Stimulated activated CD8-positive, alpha-beta memory T cell treated with anti-CD3 and anti-CD28 coated beads, Interleukin-15, amount 100 ng/mL, for 1 hour (primary cell): ENCODE measurements at places on chromosomes 5 and 9.

GRCh38 chr5:123485275-123485674 is 26.7 kb upstream of the CSNK1G3 start:
- DNase-seq, result no peak

DNA sequence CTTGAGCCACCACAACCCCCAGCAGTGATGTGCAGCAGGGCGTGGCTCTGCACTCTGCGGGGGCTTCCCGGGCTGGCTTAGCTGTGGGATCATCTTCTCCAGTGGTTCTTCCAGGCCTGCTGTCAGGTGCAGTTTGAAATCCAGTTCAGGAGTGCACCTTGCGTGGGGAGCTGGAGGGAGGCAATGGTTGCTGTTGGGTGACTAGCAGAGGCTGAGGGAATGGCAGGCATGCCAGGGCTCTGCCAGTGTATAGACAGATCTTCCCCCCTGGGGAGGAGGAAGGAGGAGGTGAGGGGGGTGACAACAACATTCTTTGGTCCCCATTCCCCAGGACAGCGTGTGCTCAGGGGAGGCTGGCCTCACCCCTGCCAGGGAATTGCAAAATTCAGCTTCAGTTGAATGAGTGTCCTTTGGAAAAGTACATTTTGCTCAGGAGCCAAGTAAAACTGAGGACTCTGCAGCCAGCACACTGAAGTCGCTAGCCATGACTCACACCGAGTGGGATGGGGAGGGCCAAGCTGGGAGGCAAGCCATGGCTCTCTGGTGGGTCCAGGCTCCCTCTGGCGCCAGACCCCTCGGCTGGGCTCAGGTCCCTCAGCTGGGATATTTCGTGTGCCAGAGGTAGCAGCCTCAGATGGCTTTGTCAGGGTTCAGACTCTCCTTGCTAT is 35.0 kb downstream of the ERGIC1 start:
- no peak for DNase-seq

DNA sequence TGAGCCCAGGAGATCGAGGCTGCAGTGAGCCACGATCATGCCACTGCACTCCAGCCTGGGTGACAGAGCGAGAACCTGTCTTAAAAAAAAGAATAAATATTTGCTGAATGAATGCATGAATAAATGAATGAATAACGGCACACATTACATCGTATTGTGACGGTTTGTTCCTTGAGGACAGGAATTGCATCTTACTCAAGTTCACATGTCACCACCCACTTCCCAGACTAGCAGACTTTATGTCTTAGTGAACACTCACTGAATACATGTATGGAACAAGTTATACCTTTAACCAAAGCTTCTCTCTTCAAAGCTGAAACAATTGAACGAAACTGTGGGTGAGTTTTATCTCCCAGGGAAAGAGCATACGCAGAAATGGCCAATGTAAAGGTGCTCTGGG is 53.2 kb upstream of the TRAF1 start:
- no peak for DNase-seq

- no peak for DNase-seq
Measured at GRCh38 chr5:141172381-141173204, at the start of gene PCDHB7. Gene PCDHB7 (plus strand): TSS chr5:141172644. CDS start chr5:141172836, 192 bp downstream.

DNA sequence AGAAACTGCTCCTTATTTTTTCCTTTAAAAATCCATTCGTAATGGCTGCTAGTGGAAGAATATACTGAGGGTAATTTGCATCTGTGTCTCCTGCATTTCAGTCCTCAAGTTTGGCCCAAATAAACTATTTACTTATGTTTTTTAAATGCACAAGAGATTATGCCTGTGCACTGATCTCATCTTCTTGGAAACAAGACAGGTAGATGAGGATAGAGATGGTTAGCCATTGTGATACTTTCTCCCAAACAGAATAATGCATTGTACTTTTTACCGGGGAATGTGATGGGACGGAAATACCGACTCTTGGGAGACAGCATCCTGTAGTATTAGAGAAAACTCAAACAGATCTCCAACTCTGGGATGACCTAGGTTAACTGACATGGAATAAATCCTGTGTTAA is 72.5 kb upstream of the DAB2 start:
- no peak for DNase-seq

- DNase-seq, result no peak
Measured at GRCh38 chr5:112283034-112283582, 136.0 kb downstream of the EPB41L4A start.

DNA sequence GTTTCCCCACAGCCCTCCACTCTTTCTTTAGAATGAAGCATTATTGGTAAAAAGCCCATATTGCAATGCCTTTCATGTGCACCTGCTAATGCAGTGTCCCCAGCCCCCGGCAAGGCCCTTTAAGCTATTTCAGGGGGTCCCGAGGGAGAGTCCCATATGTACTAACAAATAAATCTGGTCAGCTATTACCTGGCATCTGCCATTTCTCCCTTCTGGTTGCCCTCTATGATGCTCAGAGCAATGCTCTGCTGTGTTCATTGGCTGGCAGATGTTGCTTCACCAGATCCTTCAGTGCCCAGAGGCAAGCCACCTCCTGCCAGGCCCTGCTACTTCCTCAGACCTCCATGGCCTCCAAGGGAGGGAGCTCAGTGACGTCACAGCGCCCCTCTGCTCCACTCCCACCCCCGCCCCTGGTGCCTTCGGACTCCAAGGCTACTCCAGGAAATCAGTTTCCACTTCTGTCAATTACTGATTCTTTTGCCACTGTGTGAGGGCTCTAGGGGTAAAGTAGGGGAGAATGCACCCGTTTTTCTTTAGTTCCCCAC is 201.1 kb upstream of the GLRA1 start:
- no peak for DNase-seq
